ENCODE measurements at places on chromosomes 13 and 19.
A peak's percentile ranks its signal among the peaks of the same experiment; 100 is the strongest.

GRCh38 chr19:47161876-47162489 lies 31.3 kb downstream of the SAE1 start:
- no peak for DNase-seq

GRCh38 chr19:7637374-7638256 lies 705 bp downstream of the STXBP2 start:
- DNase-seq, result peak; percentile 69

- DNase-seq, result no peak
Measured at GRCh38 chr19:19749117-19749907, 16.4 kb upstream of the ZNF14 start.

- DNase-seq, result no peak
Measured at GRCh38 chr19:53880711-53881481, 1.1 kb upstream of the PRKCG start.

DNA sequence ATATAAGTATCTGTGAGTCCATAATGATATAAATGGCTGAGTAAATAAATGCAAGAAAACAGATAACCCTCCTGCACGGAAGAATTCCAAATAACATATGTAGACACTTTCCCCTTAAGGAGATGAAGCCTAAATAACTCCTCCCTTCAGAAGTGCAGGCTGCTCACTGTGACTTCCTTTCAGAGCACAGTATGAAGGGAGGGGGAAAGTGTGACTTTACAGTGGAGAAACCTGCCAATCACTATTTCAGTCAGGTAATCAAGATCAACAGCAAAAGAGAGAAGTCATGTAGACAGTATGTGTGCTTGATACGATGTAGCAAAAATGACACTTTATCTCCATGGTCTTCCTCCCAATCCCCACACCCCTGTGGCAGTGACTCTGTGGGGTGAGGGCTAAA lies 7.1 kb downstream of the GGACT start:
- no peak for DNase-seq

DNA sequence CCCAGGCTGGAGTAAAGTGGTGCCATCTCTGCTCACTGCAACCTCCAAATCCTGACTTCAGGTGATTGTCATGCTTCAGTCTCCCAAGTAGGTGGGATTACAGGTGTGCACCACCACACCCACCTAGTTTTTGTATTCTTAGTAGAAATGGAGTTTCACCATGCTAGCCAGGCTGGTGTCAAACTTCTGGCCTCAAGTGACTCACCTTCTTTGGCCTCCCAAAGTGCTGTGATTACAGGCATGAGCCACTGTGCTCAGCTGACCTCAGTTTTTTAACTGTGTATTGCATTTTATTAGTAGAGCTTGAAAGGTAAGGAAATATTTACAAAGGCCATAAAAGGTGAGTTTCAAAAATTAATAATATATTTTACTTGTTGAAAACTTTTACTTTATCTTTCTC lies 2.3 kb downstream of the ZNF726 start:
- no peak for DNase-seq

DNA sequence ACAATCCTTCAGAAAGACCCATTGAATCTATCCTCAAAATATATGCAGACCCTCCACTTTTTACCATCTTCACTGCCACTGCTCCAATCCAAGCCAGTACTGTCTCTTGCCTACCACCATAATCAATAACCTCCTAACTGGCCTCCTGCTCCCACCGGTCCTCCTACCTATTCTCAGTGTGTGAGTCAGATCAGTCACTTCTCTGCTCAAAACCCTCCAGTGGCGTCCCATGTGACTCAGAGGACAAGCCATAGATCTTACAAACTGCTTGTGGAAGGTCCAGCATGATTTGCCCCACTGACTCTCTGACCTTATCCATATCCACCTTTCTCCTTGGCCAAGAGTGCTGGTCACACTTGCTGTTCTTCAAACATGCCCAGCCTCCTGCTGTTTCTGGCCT lies 23.4 kb upstream of the MBNL2 start:
- no peak for DNase-seq

GRCh38 chr19:15779756-15780476 lies 7.5 kb upstream of the OR10H5 start:
- DNase-seq, result no peak

DNA sequence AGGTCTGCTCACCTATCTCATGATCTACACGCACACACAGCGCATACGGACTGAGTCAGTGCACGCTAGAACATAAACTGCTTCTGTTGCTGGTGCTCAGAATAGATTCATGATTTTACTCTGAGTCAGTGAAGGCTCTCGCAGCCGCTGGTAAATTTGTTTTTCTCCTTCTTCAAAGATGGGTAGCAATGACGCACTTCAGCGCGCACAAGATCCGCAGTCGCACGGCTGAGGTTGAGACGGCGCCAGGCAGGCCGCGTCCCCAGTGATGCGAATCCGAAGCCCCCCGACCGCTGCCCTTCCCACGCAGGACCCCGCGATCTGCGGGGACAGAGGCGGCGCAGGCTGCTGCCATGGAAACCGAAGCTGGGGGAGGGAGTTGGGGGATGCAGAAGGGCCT lies 103.7 kb upstream of the USP29 start:
- no peak for DNase-seq

- no peak for DNase-seq
Measured at GRCh38 chr13:97300871-97301270, 78.7 kb downstream of the MBNL2 start.

GRCh38 chr19:28985201-28985600 lies 227.8 kb downstream of the UQCRFS1 start:
- DNase-seq, result no peak

GRCh38 chr19:53773999-53774398 lies 50.1 kb downstream of the NLRP12 start:
- no peak for DNase-seq

DNA sequence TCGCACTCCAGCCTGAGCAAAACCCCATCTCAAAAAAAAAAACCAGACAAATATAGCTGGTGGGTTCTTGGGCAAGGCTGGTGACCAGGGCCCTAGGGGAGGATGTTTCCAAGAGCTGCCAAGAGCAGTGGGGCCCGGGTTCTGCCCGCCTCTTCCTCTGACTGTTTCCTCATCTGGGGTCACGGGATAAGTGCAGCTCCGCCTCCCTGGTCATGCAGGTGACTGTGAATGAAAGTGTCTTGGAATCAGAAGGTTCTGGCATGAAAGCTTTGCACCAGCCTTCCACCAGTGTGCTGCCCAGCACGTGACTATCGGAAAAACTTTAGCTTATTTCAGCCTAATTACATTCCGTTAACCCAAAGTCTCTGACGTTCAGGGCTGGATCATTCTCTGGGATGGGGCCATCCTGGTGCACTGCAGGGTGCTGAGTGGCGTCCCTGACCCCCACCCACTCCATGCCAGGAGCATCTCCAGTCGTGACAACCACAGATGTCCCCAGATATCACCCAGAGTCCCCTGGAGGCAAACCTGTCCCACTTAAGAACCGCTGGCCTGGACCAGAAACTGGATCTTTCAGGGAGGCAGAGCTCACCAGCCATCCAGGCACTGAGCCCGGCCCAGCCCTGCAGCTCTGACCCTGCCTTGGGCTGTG lies 85.6 kb downstream of the GNG7 start:
- DNase-seq, result no peak

DNA sequence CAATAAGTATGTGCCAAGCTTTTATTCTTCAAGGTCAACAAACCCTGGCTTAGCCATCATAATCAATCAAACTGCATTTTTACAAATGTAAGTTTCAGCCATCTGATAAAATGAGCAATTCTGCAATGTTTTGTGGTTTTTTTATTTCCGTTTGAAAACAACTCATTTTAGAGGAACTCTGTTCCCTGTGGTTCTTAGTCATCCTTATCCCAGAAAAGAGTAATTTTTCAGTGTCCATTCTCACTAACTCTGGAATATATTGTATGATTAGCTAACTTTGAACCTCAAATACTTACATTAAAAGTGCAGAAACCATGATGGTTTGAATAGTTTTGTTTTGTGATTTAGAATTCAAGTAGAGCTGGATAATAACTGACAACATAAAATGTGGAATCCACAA lies 87.6 kb downstream of the IRS2 start:
- DNase-seq, result no peak

GRCh38 chr19:33780746-33781145 lies 15.9 kb upstream of the KCTD15 start:
- no peak for DNase-seq

- no peak for DNase-seq
Measured at GRCh38 chr13:43939086-43939485, 59.4 kb downstream of the LACC1 start.

GRCh38 chr19:8577247-8577646 lies at the start of gene MYO1F:
Gene MYO1F (minus strand): TSS chr19:8577442. CDS start chr19:8577309, 133 bp downstream.
- DNase-seq, result peak; percentile 72

DNA sequence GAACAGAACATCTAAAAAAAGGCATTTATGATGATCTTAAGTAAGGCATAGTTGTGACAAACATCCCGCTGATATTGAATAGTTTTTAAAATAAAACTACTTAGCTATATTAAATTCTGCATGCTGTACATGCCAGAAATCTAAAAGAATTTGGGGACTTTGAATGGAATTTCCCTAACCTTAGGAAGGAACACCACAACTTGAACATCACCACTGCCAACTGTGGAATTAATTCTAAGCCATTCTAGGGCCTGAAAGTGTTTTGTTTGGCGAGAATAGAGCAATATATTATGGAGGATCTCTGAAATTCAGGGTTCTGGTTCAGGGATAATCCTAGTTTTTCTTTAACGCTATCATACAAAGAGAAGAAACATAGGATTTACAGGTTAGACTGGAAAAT lies 17.8 kb upstream of the LATS2 start:
- DNase-seq, result no peak

DNA sequence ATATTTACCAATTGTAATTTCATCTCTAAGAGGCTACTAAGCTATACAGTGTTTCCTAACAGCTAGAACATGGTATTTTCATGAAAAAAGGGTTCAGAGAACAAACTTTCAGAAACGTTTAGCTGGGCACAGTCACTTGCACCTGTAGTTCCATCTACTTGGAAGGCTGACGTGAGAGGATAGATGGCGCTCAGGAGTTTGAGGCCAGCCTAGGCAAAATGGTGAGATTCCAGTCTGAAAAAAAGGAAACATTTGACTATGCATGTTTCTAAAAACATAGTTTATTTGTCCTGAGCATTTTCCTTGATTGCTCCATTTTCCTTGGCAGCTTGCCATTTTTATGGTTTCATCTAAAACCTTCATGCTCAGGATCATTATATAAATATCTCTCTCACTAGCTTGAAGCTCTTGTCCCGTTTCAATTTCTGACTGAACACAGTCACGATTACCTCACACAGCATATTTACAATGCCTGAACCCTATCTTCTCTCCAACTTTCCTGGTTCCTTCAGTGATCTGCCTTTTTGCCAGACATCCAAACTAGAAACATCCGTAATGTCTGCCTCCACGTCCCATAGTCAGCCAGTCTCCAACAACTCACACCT lies 200.8 kb downstream of the RGCC start:
- DNase-seq, result no peak

GRCh38 chr19:18743784-18744418 lies 47.2 kb downstream of the COMP start:
- no peak for DNase-seq
